Tibial nerve (tissue), 4 donors: ENCODE measurements at places on chromosomes 5 and 9.

GRCh38 chr5:138316355-138316754, 15.2 kb downstream of the CDC25C start:
- DNase-seq, result no peak

DNA sequence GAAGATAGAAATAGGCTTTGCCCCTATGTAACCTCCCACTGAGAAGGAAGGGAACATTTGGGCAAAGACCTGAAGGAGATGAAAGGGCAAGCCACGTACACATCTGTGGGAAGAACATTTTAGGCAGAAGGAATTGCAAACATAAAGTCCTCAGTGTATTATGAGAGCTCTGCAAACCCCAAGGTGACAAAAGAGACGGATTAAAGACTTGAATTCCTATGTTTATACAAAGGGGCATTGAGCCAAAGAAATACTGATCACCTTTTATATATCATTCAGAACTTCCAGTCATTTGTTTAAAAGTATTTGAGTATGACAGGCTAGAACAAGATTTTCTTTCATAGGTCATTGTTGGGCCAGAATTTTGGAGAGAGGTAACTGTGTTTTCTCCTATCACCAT, 90.2 kb upstream of the ATG10 start:
- no peak for DNase-seq

GRCh38 chr9:134930398-134930797, 12.7 kb upstream of the FCN1 start:
- no peak for DNase-seq

DNA sequence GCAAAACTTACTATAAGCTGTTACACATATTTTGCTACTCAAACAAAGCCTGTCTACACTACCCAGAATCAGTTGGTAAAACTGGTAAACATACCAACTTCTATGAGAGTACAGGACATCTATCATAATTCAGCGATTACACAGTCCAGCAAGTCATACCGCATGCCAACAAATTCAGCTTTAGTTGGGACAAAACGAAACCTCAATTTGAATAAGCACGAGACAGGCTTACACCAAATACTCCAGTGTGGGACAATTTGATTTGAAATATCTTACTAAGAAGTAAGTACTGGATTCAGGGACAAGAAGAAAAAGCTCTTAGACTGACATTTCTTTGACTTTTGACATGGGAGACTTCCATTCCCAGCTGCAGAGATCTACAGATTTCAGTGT, 2.0 kb downstream of the NRG2 start:
- no peak for DNase-seq

GRCh38 chr5:169494941-169495548, 88.5 kb upstream of the SPDL1 start:
- DNase-seq, result no peak

DNA sequence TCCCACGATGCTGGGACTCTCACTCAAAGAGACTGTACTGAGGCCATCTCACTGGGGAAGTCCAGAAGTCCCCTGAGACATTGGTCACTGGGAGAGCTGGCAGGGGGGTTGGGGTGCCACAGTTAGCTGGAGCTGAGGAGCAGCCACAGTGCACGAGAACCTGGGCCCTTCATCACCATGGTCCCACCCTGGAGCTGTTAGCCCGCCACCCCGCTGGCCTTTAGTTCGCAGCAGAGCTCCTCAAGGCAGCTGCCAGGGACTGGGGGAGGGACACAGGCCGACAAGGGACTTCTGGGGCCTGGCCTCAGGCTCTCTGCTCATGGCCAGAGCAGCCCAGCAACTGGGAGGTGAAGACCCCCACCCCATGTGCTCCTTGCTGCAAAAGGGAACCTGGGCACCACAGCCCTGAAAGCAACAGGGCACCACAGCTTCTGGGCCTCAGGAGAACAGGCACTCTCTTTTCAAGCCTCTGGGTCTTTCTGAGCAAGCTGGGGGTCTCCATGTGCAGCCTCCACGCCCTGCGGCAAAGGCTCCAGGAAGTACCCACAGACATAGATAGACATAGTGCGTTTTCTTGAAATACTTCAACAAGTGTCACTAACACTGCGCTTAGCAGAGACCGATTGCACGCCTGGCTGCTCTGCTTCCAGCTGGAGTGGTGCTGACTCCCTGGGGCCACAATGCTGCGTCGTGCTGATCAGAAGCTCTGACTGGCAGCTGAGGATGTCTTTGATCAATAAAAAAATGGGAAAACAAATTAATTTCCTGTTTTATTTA, 46.0 kb downstream of the VAV2 start:
- no peak for DNase-seq

GRCh38 chr9:4334410-4334813, 34.5 kb upstream of the GLIS3 start:
- no peak for DNase-seq

DNA sequence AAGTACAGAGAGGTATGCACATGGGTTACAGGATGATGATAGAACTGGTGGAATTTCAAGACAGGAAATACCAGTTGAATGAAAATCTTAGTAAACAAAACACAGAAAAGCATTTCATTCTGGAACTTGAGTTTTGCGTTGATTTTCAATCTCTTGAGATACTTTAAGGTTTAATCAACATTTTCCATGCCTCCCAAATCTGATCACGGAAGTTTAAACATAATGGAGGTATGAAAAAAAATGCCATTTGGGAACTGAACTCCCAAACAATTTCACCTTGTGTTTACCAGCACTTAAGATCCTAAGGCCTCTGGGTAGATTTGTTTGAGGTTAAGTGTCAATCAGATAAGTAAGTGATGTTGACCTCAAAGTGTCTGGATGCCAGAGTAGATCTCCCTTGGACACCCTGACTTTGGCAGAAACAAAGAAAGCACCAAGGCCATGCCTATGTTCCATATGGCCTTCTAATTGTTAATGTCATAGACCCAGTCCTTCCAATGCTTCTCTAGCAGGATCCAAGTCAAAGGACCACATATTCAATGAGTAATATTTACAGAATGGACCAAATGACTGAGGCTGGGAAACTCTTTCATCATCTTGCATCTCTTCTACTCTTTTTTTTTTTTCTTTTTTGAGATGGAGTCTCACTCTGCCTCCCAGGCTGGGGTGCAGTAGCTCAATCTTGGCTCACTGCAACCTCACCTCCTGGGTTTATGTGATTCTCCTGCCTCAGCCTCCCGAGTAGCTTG, 216.9 kb downstream of the ARRDC3 start:
- no peak for DNase-seq

DNA sequence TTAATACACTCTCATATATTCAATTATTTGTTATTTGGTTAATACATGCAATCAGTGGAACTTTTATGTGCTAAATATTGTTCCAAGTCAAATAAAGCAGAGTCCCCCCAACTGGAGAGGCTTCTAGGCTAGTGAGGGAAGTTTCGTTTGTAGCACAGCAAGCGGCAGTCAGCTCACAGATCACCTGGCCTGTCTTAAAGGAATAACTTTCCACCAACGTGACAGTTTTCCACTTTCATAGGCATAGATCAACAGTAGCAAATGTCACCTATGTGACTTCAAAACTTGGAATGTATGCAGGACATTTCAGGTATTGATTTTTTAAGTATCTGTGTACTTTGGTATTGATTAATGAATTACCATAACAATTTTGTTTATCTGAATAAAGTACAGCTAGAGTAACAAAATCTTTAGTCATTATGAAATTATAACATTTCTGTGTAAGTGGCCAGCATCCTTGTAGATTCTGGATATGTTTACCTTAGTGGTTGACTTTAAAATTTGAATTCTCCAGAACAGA, 129.7 kb upstream of the VCAN start:
- DNase-seq, result no peak

- DNase-seq, result no peak
Observed at GRCh38 chr9:136614372-136614922, 48.3 kb upstream of the EGFL7 start.

DNA sequence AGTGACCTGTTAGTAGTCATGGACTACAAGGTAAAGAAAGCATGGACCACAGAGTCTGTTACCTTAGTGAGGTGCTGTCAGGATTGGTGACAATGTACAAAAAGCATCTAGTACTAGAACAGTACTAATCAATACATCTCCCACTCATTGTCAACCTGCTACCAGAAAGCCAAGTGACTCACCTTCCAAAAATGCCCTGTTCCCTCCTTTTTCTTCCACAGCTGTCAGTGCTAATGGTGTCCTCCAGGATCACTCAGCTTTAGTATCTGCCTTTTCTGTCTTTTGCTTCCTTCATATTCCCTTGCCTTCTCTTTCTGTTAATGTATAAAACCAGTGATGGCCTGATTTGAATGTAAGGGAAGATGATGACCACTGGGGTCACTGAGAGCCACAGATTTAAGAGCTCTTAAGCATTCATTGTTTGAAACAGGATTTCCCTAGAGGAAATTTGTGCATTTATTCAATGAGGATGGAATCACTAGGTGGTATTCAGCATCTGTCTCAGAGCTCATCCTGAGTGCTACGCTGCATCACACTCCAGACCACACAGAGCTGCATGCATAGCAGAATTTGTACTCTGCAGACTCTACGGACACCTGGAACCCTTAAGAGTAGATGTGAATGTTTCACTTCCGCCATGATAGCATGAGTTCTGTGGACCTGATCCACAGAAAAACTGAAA, 71.0 kb downstream of the SV2C start:
- DNase-seq, result no peak

DNA sequence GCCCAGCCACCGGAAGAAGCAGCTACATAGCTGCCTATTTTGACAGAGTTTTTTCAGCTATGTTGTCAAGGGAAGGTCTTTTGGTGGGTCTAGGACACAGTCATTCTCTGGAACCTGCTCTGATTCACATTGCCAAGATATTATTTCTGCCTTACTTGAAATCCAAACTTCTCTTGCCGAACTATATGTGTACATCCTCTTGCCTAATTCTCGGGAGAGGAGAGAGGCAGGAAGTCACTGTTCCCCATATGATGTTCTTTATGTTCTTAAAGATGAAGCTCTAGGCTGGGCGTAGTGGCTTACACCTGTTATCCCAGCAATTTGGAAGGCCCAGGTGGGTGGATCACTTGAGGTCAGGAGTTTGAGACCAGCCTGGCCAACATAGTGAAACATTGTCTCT, 8.6 kb downstream of the TMEM252 start:
- DNase-seq, result peak; percentile 1
